ENCODE measurements at places on chromosomes 16 and 17.
A peak's percentile ranks its signal among the peaks of the same experiment; 100 is the strongest.

DNA sequence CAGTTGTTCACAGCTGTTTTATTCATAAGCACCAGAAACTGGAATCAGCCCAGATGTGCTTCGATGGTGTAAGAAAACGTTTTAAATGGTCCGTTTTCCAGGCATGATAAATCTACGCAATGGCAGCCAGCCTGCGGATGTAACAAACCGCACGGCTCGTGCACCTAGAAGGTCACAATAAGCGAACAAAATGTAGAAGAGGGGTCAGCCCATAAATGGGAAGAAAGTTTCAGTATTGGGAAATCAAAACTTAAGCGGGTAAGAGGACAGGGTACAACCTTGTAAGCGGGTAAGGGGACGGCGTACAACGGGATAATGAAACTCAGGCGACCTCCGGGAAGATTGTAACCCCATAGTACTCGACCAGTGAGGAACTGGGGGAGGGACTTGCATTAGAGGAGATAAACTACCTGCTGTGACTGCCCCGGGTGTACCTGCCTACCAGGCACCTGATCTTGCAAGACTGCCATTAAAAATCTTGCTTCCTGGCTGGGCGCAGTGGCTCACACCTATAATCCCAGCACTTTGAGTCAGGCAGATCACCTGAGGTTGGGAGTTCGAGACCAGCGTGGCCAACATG is 66.6 kb downstream of the ANKRD11 start:
- DNase-seq: no peak

DNA sequence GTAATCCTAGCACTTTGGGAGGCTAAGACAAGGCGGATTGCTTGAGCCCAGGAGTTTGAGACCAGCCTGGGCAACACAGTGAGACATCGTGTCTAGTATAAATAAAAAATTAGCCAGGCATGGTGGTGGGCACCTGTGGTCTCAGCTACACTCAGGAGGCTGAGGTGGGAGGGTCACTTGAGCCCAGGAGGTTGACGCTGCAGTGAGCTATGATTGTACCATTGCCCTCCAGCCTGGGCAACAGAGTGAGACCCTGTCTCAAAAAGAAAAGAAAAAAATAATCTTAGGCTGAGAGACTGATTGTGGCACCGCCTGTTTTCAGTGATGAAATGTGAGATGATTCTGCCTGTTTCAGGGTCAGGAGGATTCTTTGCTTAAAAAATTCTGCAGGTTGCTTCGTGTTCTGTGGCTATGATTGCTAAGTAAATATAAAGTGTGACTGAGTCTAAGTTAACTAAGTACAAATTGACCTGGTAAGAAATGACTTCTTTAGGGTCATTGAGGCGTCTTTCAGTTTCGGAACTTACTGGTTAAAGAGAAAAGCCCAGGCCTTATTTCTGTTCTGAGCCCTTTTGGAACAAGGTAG is 128.3 kb downstream of the SOCS1 start:
- DNase-seq: no peak

- DNase-seq: no peak
Measured at GRCh38 chr16:28063591-28064061, at the start of gene GSG1L. TSS of gene GSG1L (minus strand) at chr16:28063714. CDS start at chr16:28063424, 290 bp downstream.

DNA sequence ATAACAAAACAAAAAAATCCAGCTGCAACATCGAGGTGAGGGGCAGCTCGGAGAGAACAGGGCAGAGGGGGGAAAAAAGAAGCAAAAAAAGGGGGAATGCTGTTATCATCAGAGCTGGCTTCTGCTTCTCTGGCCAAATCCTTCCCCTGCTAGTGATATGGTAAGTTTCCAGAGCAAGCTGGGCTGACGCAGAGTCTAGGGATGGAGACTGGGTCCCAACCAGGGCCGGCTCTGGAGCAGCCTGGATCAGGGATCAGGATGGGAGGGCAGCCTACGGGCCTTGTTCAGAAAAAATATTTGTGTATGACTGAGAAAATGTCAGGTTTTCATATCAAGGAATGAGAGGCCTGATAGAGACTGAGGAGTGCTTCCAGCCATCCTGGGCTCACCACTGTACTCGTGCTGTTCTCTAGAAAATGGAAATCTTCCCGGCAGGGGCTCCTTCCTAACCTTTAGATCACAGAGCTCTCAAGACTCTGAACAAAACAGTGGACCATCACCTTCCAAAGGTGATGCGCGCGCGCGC is 726 bp upstream of the C1QTNF1 start:
- no peak for DNase-seq

DNA sequence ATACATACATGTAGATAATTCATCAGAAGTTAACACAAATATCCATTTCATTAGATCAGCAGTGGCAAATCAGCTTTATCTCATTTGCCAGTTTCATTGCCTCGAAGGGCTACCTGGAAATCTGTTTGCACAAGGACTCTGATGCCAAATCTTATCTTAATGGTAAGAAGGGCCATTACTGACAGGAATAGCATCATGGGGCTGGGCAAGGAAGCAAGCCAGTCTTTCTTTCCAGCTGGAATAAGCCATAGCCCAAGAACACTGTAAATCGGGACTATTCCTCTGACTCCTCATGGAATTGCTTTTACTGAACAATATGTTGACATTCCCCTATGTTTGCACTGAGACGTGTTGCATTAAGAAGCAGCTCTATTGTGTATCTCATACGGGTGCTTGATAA is 101.4 kb upstream of the CLEC3A start:
- no peak for DNase-seq

GRCh38 chr17:48059125-48059668 is 11.0 kb downstream of the NFE2L1 start:
- no peak for DNase-seq

- DNase-seq: peak; percentile 61
Measured at GRCh38 chr16:2223942-2224486, 623 bp downstream of the E4F1 start.

DNA sequence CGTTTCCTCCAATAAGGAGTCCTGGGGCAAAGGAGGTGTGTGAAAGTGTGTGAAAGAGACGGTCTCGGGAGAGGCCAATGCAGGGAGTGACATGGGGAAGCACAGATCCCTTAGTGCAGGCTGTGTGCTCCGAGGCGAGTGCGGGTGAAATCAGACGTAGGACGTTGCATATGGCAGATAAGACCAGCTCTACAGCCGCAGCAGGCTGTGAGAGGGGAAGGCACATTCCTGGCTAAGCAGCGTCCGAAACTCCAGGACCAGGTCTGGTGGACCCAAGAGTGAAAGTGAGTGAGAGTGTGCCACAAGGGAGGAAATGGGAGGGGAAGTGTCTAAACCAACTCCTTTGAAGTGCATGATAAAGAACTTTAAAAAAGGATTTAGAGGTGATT is 11.3 kb downstream of the POLR3K start:
- DNase-seq: no peak

DNA sequence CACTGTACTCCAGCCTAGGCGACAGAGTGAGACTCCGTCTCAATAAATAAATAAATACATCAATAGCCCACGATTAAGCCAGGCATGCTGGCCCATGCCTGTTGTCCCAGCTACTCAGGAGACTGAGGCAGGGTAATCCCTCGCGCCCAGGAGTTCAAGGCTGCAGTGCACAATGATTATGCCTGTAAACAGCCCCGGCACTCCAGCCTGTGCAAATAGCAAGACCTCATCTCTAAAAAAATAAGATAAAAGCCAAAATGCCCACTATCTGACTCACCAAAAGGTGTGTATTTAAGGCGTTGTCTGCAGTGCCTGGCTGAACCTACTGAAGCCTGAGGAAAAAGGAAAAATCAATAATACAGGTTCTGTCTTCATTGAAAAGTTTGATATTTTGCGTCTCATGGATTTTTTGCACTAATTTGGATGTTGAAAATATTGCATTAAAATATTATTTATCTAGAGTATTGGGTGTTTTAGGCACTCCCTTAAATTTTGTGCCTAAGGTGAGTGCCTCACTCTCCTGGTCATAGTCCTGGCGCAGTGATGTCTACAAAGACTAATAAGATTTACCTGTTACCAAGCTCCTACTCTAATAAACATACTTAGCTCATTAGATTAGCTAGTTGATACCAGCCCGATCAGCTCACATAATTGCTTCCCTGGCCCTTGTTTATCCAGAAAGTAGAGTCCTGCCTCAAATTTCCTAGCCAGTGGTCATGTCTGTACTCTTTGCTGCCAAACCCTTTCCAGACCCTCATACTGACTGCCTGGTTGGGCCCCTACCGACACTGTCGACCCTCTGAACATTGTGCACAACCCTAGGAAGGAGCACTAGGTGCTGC is 24.7 kb upstream of the TOB1 start:
- DNase-seq: no peak

- no peak for DNase-seq
Measured at GRCh38 chr16:13236308-13236707, 334.9 kb downstream of the SHISA9 start.

Measured in mesendoderm (in vitro differentiated cells).